ENCODE measurements at places on chromosomes 2 and 18.

GRCh38 chr2:236877972-236878371 lies 207.7 kb upstream of the COPS8 start:
- DNase-seq = no peak

GRCh38 chr2:23627236-23628009 lies 242.4 kb downstream of the KLHL29 start:
- no peak for DNase-seq

GRCh38 chr2:180325416-180326120 lies 318.5 kb upstream of the CWC22 start:
- no peak for DNase-seq

GRCh38 chr2:133193544-133194361 lies 374.5 kb downstream of the NCKAP5 start:
- no peak for DNase-seq

DNA sequence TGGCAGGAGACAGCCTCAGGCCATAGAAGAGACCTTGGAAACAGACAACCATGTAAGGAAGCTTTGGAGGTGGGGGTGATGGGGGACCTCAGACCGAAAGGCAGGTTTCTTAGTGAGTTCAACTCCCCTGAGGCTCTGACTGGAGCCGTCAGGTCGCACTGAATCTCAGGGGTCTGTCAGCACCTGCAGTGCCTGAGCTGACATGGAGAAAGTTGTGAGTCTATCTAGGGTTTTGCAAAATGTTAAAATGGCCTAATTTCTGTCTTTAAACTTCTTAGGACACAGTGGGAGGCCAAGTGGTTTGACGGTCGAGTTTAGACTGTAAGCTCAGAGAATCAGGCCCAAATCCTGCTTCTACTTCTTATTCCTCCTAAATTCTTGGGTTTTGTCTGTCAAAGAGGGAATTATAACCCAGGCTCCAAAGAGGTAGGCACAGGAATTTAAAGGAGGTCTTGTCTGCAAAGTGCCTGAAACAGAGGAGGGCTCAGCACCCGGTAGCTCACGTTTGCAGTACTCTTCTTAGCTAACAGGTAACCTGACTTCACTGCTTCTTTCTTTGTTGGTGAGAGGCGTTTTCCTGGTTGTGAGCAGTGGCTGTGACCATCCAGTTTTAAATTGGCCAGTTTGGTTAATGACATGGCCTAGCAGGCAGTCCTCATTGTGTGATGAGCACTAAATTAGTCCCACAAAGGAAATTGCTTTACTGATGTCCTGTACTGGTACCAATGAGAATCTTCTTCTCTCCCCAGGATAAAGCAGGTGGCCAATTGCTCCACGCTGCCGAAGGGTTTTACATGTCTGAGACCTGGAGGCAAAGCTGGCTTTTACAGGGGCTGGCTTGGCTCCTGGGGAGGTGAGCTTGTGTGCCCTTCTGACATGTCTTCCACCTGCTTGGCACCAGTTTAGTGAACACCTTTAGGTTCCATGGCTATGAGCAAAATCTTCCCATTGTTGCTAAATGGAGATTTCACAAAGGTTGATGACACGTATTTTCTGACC lies 95.7 kb downstream of the MYCN start:
- no peak for DNase-seq

- DNase-seq = no peak
Observed at GRCh38 chr18:32258558-32259204, 68.8 kb downstream of the MEP1B start.

DNA sequence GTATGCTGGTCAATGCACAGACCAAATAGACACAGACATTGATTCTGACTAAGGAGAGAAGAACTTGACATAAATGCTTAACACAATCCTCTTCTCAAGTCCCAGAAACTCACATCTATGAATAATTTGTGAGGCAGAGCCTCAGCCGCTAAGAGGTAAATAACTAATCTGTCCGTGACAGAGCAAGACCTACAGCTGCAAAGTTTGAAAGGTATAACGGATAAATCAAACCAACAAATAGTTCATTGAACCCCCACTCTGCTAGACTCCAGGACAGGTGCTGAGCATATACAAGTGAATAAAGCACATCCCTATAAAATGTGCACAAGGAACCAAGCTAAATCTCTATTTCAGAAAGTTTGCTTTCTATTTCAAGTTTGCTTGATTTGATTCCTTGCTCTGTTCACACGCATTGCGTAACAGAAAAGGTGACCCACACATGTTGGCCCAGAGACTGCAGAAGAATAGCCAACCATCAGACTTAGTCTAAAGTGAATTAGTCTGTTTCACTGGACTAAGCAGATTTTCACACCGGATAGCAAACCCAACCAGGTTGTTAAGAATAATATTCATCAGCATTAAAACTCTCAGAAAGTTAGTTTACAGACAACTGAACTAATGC lies 51.7 kb downstream of the NCKAP5 start:
- no peak for DNase-seq

DNA sequence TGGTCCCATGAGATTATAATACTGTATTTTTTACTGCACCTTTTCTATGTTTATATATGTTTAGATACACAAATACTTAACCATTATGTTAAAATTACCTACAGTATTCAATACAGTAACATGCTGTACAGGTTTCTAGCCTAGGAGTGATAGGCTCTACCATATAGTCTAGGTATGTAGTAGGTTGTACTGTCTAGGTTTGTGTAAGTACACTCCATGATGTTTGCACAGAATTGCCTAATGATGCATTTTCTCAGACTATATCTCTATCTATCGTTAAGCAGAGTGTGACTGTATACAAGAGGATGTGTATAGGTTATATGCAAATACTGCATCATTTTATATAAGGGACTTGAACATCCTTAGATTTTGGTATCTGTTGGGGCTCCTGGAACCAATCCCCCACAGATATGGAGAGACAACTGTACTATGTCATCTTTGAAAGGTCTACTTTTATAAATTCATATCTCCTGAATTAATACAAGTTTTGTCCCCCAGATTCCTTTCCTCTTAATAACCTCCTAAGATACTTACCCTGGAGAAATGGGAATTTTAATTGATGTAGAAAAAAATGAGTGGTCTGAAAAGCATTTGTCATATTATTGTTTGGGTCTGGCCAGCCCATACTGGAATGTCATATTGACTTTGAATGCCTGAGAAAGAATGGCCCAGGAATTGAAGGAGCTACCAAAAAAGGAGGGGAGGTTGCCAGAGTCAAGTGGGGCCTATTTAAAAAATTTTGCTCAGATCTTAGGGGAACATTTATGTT lies 36.6 kb downstream of the EHBP1 start:
- no peak for DNase-seq
